Lung microvascular endothelial cell (primary cell): ENCODE measurements at places on chromosomes 12 and 14.

DNA sequence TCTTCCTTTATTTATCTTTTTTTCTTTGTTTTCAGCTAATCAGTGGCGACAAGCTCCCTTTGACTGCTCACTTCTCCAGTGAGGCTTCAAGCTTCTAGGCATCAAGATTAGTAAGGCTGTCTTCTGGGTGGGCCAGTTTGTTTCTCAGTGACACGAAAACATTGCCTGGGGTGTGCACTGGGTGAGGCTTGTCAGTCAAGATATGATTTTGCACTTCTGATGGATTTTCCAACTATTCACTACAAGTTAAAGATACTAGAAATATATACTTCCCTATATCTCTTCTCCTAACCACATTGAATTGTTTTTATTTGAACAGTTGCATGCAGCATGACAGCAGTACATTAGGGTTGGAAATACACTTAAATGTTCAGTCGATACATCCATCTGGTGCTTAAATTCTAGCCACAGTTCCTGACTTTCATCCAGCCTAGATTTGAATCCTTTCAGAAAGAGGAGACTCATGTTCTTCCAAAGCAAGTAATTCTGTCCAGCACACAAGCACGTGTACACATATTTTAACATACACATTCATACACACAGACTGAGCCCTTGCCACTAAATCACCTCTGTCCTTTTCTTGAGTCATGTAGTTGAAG lies 275.6 kb upstream of the NOVA1 start:
- no peak for DNase-seq

GRCh38 chr12:51270067-51270950 lies at the start of gene SMAGP:
SMAGP (minus strand) TSS chr12:51270415; CDS start chr12:51269278, 1,137 bp downstream.
- peak; percentile 66 for DNase-seq

DNA sequence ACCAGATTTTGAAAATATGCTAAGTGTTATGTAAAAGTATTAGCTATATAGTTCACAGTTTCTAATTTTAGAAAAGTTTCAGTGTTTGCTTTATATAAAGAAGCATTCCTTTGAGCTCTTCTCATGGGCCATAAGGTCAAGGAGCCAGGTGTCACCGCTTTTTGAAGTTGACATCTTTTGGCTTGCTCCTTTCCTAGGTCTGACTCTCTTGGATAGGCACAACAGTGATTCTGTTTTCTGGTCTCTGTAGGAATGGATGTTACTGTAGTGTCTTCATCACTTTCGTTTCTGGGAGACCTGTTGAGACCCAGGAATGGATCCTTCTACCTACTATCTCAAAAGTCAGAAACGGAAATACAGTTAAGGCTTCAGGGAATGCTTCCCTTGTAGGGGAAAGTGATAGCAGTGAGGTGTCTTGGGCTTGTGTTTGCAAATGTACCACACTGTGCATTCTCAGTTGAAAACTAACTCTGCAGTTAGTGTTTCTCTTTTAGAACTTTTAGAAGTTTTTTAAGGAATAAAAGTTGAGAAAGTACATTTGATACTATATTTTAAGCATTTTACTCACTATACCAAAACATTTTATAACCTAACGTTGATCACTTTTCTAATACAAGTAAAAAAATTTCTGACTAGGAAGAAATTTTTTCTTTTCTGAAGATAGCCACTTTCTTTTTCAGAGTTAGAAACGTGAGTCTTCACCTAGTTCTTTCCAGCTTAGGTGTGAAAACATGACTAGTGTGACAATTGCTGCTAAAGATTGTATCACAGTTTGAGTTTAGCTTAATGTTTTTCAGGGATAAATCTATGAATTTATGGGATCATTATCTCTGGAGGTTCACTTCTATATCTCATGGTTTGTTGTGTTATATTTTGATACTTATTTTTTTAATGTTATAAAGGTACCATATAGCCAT lies 20.8 kb downstream of the VRK1 start:
- no peak for DNase-seq

- no peak for DNase-seq
These were observed 16.7 kb upstream of the ZFP36L1 start for GRCh38 chr14:68809524-68809923.
